Activated T-helper 1 cell treated with anti-CD3 and anti-CD28 coated beads, Interleukin-12 subunit alpha, Interleukin-12 subunit beta, Interleukin-2, Interleukin-4 antibody, amounts not matched to agents 30 ng/mL and 10 ng/mL and 1 ng/mL, durations not matched to agents 14 hours and 24 hours and 36 hours (primary cell): ENCODE measurements at places on chromosomes 12 and 14.

GRCh38 chr14:91402348-91402747 lies 15.3 kb downstream of the CCDC88C start:
- no peak for DNase-seq
- H3K4me1 ChIP-seq = peaks cover 89% of the 10 kb centered on the region
- no peaks in the 10 kb centered on the region for H3K27me3 ChIP-seq
- H3K27ac ChIP-seq = peak overlapping the region; percentile 79
- H3K4me3 ChIP-seq = peak overlapping the region; percentile 47

- H3K4me1 ChIP-seq = peaks cover 11% of the 10 kb centered on the region
- no peaks in the 10 kb centered on the region for H3K27me3 ChIP-seq
- no peak overlapping the region for H3K27ac ChIP-seq
- no peak overlapping the region for H3K4me3 ChIP-seq
- H3K36me3 ChIP-seq = peaks cover 2% of the 10 kb centered on the region
These were observed 164.4 kb downstream of the CAND1 start for GRCh38 chr12:67433385-67434175.

DNA sequence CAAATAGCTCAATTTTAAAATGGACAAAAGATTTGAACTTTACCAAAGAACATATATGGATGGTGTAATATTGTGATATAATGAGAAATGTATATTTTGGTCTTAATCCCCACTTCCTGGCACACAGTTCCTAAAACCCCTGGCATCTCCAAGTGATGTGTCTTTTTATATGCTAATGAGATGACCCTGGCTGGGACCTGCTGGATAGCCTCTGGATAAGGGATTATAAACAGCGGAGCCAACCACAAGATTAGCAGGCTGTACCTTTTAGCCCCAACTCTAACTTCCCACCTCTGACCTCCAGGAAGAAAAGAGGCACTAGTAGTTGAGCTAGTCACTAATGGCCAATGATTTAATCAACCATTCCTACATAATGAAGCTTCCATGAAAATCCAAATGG lies 130.0 kb downstream of the DPF3 start:
- no peak for DNase-seq
- H3K27me3 ChIP-seq = no peaks in the 10 kb centered on the region
- H3K36me3 ChIP-seq = peaks cover 12% of the 10 kb centered on the region

DNA sequence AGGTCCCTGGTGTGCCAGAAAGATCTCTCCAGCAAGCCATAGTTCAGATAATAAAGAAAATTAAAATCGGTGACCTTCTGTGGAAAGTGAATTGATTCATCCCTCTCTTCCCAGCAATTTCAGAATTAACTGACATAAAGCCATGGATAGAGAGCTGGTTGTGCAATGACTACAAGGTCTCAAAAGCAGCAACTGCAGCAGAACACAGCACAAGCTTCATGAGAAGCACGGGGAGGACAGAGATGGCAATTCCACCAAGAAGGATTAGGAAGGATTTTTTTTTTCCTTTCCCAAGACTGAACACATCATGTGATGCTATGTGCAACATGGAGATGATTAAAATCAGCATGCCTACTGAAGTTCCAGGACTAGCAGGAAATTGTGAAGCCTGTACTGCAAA lies 154.9 kb upstream of the PLEKHG7 start:
- H3K27ac ChIP-seq = no peak overlapping the region
- DNase-seq = no peak
- H3K27me3 ChIP-seq = no peaks in the 10 kb centered on the region
- H3K4me1 ChIP-seq = peaks cover 19% of the 10 kb centered on the region

DNA sequence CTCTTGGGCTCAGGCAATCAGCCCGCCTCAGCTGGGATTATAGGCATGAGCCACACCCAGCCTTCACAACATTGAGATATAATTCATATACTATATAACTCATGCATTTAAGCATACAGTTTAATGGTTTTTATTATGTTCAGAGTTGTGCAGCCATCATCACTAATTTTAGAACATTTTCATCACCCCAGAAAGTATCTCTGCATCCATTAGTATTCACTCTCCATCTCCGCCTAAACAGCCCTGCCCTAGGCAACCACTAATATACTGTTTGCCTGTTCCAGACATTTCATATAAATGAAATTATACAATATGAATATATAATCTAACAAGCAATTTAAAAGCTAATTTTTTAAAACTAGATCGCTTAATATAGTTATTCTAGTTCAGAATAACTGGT lies 34.7 kb downstream of the TBK1 start:
- H3K4me3 ChIP-seq = no peak overlapping the region
- H3K4me1 ChIP-seq = peaks cover 7% of the 10 kb centered on the region

DNA sequence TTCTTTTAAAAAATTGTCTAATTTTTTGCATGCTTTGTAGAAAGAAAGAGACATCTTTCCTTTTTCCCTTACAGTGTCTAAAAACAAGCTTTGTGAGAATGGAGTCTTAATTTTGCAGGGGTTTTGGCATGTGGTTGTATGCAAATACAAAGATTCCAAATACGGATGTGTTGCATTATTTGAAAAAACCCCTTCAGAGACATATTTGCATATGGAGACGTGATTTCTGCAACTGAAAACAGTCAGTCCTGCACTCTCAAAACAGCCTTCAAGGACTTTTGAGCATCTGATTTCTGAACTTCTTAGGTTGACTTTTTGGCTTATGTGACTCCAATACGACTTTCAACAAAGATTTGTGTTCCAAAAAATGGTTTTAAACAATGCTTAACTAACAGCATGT lies 7.8 kb downstream of the IRAK3 start:
- DNase-seq = no peak
- H3K4me3 ChIP-seq = peak overlapping the region; percentile 75
- H3K27ac ChIP-seq = peak overlapping the region; percentile 72
- H3K4me1 ChIP-seq = peaks cover 27% of the 10 kb centered on the region
- H3K27me3 ChIP-seq = peaks cover 2% of the 10 kb centered on the region

- peak; percentile 68 for DNase-seq
- peak overlapping the region; percentile 94 for H3K27ac ChIP-seq
- peaks cover 70% of the 10 kb centered on the region for H3K4me1 ChIP-seq
- no peaks in the 10 kb centered on the region for H3K27me3 ChIP-seq
- peaks cover 31% of the 10 kb centered on the region for H3K36me3 ChIP-seq
These were observed 1.3 kb downstream of the GPR65 start for GRCh38 chr14:88005978-88006851.

DNA sequence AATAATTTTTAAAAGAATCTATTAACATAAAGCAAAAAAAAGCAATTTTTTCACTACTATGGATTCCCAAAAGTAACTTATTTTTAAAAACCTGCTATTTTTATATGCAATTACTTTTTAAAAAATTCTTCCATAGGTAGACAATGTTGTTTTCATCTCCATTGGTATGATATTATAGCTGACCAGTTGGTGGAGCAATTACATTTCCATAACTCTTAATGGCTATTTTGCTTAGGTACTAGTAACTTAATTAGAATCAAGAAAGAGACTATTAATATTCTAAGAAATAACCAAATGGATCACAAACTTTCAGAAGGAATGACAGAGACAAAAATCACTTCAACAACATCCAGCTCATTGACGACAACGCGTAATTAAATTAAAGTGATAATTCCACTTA lies 64.7 kb upstream of the PTCSC3 start:
- H3K4me3 ChIP-seq = no peak overlapping the region
- no peaks in the 10 kb centered on the region for H3K36me3 ChIP-seq
- DNase-seq = no peak
- no peaks in the 10 kb centered on the region for H3K4me1 ChIP-seq

- H3K4me1 ChIP-seq = peaks cover 26% of the 10 kb centered on the region
- H3K4me3 ChIP-seq = no peak overlapping the region
- no peak for DNase-seq
- peaks cover 4% of the 10 kb centered on the region for H3K36me3 ChIP-seq
- H3K27me3 ChIP-seq = peaks cover 5% of the 10 kb centered on the region
These were observed 40.7 kb downstream of the PPFIBP1 start for GRCh38 chr12:27564612-27565213.
